ENCODE measurements at places on chromosomes 13 and 19.

GRCh38 chr13:31160857-31161556 is 697 bp downstream of the HSPH1 start:
- peak; percentile 49 for DNase-seq

DNA sequence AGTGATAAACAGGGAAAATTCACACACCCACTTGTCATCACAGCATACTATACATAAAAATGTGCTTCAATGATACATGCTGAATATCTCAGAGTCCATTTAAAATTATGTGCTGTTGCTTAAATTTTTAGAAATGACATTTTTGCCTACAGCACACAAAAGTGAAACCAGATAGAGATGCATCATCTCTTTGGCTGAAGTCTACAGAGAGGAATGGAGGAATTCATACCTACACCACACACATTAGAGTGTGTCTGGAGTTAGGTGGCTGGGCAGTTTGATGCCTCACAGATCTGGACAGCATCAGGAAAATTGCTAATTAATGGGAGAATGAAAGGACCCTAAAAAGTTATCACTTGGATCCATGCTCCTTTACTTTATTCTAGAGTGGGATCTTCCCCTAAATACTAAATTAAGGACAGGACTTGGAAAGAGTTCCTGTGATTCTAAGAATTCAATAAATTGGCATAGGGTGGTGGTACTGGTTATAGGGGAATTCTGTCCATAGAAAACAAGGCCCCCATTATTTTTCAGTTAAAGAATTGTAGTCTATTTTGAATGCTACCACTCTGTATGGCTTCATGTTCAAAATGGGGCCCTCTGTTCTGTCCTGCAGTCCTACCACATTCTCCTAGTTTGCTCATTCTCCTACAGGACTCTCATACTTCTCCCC is 41.3 kb downstream of the RCBTB2 start:
- DNase-seq = no peak

DNA sequence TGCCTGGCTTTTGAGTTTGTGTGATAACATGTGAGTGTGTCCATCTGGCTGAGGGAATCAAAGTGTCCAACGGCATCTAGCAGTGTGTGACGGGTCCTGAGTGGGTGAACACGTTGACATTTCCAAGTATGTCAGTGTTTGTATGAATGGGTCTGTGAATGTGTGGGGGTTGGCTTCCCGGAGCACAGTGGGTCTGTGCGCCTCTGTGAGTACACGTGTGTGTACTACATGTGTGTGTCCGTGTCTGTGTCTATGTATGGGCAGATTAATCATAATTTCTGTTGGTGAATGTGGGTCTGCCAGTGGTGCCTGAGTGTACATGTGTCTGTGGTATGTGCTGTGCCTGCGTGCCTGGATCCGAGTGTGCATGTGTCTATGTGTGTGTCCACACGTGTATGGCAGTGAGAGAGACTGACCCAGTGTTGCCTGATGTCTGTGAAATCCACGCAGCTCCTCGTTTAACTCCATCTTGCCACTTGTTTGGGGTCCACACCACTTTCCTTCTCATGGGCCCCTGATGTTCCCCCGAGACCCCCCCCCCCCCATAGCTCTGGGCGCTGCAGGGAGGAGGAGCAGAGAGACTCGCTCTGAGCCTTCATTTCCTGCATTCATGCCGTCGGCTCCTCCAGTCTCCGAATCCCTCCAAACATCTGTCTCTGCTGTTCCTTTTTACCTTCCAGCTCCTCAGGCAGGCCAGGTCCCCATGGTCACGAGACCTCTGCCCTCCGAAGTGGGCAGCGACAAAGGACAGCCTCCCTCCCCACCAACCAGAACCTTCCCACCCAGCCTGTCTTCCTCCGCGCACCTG is 5.3 kb downstream of the CCDC8 start:
- DNase-seq = no peak

DNA sequence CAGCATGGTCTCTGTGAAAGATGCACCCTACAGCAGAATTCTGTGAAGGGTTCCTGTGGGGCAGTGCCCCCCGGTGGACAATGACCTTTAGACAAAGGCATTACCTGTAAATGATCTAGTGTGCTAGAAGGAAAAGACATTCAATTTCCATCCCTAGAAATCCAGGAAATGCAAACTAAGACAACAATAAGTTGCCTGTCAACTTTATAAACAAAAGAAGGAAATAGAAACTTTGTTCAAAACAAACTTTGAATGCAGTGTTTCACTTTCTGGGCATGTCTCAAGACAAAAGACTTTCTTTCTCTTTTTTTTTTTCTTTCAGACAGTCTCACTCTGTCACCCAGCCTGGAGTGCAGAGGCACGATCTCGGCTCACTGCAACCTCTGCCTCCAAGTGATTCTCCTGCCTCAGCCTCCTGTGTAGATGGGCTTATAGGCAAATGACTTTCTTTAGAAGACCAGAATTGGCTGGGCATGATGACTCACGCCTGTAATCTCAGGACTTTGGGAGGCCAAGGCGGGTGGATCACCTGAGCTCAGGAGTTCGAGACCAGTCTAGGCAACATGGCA is 15.5 kb downstream of the TEX101 start:
- no peak for DNase-seq

All from hippocampal formation (tissue), 2 donors.